NCI-H1092 (cell line): ENCODE measurements at places on chromosomes 12 and 14.

GRCh38 chr12:110256780-110257431, 24.1 kb upstream of the ATP2A2 start:
- DNase-seq = no peak

DNA sequence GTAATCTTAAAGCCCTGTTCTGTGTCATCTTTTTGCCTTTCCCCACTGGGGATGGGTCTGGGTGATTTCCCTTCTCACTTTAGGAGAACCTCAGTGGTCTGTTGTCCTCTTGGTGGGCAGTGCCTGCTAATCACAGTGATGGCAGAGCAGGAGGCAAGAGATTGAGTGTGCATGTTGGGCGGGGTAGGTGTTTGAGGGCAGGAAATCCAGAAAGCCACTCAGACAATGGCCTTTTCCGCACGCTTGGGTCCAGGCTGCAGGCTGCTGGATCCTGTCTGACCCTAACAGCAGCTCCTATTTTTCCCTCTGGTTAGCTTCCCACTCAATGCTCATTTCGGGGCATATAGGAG, 13.7 kb upstream of the ITGA5 start:
- no peak for DNase-seq

DNA sequence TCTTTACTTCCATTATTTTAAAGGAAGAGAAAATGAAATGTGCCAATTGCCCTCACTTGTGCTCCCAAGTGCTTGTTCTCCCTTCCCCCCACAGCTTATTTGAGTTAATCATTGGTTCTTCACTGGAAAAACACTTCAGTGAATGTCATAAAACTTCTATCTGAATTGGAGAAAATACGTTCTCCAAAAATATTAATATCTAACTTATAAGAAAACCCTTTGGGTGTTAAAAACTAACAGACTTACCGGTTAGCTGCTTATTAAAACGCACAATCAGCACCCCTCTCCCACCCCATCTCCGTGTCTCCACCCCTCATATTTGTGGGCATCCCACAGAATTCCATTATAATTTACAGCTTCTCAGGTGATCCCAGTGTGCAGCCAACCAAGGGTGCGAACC, 31.7 kb downstream of the PLEKHA5 start:
- DNase-seq = no peak

DNA sequence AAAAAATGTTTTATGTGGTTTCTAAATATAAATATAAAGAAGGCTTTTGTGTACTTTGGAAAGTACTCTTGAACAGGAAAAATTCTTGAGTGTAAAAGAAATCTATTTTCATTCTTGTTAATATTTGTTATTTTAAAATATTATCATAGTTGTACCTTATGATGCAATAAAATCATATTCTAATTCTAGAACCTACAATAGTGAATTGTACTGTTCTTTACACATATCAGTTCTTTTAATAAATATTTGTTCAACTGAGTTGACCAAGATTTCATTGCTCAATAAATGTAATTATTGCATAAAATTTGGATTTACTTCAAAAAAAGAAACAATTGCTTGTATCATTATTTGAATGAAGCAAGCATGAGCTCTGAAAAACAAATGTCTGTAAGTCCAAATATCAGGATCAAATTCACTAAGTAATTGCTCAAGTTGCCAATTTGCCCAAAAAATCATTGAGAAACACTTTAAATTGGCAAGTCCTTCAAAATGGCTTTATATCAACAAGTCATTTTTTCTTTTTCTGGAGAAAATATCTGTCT, 191.6 kb upstream of the SLC16A7 start:
- no peak for DNase-seq

- no peak for DNase-seq
Observed at GRCh38 chr14:39562175-39562574, 129.9 kb upstream of the FBXO33 start.

DNA sequence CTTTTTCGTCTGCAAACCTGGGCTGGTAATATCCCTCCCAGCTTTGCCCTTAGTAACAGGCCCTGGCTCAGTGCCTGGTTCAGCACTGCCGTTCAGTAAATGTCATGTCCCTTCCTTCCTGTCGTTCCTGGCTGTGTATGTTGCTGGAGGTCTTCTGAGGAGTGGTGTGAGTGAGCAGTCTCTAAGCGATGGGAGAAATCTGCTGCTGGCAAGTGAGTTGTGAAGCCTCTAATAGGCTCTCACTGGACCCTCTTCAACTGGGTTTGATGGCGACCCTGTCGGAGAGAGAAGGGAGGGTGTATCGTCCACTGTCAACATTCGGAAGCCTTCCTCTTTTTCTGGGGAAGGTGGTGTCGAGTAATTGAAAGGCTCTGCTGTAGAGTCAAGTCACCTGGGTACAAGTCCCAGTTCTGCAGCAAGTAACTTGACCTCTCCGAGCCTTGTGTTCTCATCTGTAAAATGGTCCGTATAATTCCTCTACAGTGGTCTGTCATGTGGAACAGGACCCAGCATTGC, 62.8 kb downstream of the HRK start:
- DNase-seq = peak; percentile 0

- DNase-seq = no peak
Observed at GRCh38 chr14:95268350-95268749, 51.4 kb downstream of the CLMN start.

DNA sequence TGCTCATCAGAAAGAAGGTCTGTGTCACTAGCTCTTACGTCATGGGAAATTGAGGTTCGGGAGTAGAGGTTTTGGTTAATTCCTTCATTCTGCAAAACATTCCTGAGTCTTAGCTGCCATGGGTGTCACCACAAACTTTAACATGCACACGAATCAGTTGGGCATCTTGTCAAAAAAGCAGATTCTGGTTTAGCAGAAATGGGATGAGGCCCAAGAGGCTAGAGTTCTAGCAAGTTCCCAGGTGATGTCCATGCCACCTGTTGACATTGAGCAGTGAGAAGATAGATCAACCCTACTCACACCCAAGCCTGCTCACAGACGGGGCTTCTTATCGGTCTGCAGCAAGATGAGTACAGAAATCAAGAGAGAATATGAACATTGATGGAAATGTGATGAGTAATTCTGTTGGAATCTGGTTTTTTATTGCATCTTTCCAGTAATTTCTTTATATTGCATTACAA, 11.7 kb upstream of the RIN3 start:
- no peak for DNase-seq

DNA sequence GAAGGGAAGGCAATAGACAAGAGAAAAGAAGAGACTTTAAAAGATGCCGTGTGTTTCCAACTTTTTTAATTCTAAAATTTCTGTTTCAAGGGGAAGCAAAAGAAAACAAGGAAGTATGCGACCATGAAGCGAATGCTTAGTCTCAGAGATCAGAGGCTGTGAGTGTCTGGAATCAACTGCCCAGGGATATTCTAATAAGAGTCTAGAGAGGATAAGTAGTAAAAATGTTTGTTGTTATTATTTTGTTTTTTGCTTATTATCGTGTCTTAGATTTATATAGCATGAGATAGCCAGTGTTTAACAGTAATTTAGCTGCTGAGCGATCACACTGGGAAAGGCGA, 421 bp downstream of the FCF1 start:
- no peak for DNase-seq

DNA sequence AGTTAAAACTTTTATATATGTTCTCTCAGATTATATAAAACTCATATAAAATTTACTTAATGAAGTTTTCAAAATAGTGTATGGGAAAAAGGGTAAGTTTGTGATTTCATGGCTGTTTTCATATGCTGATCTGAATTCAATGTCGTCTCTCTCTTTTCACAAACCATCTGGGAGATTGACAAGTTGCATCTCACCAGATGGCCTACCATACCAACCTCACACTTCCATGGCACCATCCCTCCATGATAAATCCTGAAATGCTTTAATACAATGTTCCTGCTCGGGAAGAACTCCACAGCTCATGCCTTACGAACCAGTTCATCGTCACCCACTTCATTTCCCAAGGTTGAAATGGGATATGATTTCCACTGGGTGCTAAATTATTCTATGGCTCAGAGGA, 22.3 kb downstream of the PTPRO start:
- no peak for DNase-seq

GRCh38 chr14:33617154-33617553, 333.7 kb downstream of the EGLN3 start:
- peak; percentile 14 for DNase-seq

DNA sequence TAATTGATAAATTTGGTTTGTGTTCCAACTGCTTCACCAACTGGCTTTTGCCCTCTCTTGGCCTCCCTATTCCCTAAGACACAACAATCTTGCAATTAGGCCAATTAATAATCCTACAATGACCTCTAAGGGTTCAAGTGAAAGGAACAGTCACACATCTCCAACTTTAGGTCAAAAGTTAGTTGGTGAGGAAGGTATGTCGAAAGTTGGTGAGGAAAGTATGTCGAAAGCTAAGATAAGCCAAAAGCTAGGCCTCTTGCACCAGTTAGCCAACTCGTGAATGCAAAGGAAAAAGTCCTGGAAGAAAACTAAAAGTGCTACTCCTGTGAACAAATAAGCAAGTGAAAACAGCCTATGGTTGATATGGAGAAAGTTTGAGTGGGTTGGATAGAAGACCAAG, 32.6 kb downstream of the EGLN3 start:
- DNase-seq = no peak

- no peak for DNase-seq
Observed at GRCh38 chr14:100665511-100666032, 61.1 kb upstream of the DLK1 start.

GRCh38 chr12:1213205-1213604, 222.2 kb downstream of the ERC1 start:
- no peak for DNase-seq

DNA sequence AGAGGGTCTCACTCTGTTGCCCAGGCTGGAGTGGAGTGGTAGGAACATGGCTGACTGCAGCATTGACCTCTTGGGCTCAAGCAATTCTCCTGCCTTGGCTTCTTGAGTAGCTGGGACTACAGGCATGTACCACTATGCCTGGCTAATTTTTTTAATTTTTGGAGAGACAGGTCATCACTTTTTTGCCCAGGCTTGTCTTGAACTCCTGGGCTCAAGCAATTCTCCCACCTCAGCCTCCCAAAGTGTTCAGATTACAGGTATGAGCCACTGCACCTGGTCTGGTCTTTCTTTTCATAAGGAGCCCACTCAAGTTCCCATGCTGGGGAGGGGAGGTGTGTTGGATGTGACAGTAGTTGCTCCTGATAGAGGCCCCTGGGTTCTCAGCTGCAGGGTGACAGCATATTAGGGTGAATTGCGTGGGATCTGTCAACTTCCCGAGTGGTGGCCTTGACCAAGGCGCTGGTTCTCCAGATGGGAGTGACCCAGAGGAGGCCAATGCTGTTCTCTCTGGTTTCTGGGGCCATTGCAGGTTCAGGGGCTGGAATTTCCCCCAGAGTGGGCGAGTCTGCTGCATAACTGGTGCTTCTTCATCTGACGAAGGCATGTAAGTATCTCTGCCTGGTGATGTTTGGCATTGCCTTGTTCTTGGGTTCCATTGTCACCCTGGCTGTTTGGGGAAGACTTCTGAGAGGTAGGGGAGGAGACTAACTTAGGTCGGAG, 52.4 kb upstream of the ESRRB start:
- no peak for DNase-seq

DNA sequence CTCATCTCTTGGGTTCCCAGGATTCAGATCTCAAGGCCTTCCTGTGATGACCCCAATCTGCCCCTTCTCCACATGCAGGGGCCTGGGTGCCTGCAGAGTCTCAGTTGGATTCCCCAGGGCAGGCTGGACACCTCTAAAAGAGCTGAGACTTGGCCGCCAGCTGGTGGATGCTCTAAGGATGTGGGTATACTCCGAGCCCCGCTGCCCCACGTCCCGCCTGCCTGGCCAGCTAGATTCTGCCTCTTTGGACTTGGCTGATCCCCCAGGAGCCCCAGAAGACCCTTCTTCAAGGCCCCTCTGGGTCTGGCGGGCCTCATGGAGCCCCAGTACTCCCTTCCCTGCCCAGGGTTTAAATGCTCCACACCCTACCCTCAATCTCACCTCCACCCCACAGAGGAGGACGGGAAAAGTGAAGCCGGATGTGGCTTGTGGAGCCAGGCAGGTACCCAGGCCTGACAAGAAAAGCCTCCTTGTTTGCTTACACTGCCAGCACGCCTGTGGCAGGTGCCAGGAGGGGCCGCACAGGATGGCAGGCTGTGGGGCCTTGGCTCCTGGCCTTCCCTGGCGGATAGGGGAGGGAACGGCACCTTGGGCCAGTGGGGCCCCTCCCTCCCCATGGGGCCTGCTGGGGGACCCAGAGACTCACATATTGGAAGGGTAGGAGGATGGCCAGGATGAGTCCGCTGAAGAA, 15.1 kb downstream of the FAIM2 start:
- peak; percentile 31 for DNase-seq

- peak; percentile 24 for DNase-seq
Observed at GRCh38 chr12:84986586-84986985, 49.5 kb downstream of the TSPAN19 start.

GRCh38 chr12:553216-554000, 93.7 kb downstream of the B4GALNT3 start:
- no peak for DNase-seq

DNA sequence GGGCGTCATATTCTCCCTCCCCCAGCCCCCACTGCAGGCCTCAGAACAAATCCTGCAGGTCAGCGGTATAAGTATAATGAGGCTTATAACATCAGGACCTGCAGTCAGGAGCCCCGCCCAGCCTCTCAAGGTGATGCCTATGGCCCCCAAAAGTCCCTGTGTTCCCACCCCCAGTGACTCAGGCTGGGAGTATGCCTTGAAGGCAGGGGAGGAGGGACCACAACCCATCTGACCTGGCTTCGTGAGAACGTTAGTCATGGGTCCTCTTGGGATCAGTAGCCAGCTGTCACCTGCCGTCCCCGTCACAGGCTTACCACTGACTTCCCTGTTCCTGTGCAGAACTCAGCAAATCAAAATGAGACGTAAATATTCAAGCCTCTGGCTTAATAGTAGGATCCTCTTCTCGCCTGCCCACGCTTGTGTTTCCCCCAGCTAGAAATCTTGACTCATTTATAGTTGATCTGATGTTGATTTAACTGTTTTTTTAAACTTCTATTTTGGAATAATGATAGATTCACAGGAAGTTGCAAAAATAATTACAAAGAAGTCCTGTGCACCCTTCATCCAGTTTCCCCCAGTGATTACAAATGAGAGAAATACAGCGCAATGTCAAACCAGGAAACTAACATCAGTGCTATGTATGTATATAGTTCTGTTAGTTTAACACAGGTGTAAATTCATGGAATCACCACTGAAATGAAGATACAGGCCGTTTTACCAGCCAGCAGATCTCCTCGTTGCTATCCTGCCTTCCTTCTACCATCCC, 107.5 kb downstream of the ADGRD1 start:
- DNase-seq = no peak

GRCh38 chr12:8466241-8466640, 10.5 kb downstream of the CLEC6A start:
- DNase-seq = no peak

DNA sequence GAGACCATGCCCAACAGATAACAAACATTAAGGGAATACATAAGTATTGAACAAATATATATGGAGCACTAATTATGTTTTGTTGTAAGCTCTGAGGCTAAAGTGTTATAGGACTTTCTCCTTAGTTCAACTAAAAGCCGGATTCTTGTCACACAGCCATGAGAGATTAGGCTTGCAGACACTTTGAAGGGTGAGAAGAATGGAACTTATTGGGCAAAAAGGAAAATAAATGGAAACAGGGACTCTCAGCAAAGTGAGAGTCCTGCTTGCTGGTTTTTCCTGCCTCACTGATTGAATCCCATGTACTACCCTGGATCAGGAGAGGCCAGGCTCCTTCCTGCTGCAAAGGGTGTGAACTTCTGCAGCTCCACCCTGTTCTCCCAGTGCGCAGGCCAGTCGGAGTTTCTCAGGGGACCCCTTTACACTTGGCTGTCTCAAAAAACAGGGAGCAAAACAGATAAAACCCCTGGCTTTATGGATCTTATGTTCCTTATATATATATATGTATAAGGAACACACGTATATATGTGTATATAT, 77.1 kb upstream of the FUT8 start:
- DNase-seq = no peak
